ENCODE measurements at places on chromosomes 7 and 10.

GRCh38 chr10:70317943-70318318 is 34.1 kb upstream of the NPFFR1 start:
- no peak for DNase-seq

- no peak for DNase-seq
Observed at GRCh38 chr7:112162784-112163506, 43.3 kb downstream of the DOCK4 start.

DNA sequence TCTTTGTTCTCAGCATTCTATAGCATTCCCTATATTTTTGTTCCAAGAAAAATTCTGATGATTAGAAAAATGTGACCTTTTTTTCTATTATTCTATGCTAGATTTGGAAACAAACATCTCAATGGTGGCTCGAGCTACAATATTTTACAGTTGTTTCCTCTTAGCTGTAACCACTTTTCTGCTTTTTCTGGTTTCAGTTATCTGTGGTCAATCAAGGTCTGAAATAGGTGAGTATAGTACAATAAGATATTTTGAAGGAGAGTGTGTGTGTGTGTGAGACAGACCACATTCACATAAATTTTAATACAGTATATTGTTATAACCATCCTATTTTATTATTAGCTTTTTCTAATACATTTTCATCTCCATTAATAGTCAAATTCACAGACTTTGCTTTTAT is 564.5 kb upstream of the GHITM start:
- no peak for DNase-seq

- DNase-seq: no peak
Observed at GRCh38 chr7:26841003-26841739, 23.2 kb downstream of the SKAP2 start.

- no peak for DNase-seq
Observed at GRCh38 chr10:3002304-3002703, 65.0 kb upstream of the PFKP start.

DNA sequence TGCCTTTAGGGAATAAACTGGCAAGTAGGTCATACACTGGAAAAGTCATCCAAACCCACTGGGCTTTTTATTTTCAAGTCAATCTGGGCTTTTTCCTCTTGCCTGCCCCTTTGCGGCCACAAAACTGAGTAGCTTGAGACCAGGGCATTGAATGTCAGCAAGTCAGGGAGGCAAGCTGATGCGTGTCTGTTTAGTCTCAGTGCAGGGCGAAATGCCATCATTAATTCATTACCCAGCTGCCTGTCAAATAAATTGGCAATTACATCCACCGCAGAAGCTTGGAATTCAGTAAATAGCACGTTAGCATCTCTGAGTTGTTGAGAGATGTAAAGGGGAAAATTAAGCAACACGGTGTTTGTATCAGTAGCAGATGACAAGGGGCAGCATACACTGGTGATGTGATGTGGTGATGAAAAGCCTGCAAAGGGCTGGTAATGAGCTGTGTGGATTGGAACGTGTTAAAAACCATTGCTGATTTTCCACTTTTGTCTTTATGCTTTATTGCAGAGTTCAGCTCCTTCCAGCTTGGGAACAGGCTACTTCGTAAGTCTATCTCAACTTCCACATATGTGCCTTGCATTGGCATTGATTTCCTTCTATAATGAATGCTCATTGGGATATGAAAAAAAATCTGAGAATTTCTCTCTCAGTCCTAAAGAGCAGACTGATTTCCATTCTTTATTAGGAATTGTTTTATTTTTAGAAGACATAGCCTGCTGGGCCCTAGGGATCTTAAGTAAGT is 535.9 kb downstream of the AUTS2 start:
- no peak for DNase-seq

DNA sequence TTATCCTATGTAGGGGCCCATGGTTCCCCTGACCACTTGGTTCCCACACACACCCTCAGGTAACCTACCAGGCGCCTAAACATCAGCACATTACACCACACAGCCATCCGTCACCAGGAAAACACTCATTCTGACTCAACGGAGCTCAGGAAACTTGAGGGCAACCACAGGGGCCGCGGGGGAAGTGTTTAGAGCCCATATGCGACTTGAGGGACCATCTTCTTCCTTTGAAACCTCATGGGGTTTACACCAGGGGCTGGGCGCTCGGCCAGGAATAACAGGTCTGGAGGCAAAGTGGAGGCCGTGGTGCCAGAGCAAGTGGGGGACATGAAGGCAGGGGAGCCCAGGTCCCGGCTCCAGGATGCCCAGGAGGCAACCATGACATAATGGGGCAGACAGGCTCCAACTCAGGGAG is 1.5 kb downstream of the STX1A start:
- peak; percentile 88 for DNase-seq

- DNase-seq: no peak
Observed at GRCh38 chr7:32507414-32507813, 12.1 kb downstream of the AVL9 start.

DNA sequence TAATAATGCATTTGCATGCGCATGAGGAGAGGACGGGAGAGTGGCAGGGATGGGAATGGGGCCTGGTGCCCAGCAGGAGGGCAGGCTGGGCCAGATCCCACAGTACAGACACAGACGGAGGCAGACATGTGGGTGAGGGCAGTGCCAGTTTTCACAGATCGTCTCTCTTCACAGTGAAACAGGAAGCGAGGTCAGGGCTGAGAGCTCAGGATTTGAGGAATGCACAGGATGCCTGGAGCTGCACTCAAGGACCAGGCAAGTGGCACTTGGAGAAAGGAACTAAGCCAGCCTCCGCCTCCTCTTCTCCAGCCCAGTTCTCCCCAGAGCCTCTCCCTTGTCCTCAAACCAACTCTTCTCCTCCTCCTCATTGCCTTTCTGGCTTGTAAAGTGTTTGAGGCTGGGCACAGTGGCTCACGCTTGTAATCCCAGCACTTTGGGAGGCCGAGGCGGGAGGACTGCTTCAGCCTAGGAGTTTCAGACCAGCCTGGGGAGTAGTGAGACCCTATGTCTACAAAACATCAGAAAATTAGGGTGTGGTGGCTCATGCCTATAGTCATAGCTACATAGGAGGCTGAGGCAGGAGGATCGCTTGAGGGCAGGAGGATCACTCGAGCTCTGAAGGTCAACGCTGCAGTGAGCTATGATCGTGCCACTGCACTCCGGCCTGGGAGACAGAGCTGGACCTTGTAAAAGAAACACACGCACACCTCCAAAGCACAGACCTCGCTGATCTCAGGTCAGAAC is 115.2 kb downstream of the HIP1 start:
- DNase-seq: no peak

DNA sequence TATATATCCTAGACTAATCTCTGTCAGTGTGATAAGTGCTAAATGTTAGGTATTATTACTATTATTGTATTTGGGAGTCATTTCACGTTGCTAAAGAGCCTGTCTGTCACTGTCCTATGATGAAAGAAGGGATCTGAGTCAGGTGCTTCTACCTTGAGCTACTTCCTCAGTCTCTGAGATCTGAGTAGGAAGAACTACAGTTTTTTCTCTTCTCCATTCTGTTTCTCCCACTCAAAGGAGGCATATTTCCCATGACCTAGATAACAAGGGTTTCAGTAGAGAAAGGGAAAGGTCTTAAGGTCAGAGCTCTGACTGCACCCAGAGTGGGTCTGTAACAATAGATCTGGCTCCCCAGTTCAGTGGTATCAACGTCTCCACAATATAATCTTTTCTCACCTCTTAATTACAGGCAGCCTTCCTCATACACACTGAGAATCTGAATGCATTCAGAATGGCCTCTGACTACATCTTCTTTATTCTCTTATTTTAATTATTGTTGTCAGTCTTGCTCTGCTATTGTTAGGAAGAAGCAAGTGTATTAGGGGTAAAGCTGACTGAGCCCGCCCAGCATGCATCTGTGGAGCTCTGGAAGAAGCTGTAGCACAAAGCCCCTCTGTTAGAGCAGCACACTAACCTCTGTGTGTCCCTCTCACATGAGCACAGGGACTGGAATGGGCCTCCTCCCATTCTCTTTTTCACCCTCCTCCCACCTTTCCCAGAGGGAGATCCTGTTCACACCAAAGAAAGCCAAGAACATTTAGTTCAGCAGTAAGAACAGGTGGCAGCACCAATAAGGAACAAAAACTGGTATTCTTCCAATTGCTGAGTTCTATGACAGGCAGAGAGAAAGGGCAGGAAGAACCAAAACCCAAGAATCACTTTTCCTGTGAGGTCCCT is 38.1 kb downstream of the USP54 start:
- DNase-seq: no peak

DNA sequence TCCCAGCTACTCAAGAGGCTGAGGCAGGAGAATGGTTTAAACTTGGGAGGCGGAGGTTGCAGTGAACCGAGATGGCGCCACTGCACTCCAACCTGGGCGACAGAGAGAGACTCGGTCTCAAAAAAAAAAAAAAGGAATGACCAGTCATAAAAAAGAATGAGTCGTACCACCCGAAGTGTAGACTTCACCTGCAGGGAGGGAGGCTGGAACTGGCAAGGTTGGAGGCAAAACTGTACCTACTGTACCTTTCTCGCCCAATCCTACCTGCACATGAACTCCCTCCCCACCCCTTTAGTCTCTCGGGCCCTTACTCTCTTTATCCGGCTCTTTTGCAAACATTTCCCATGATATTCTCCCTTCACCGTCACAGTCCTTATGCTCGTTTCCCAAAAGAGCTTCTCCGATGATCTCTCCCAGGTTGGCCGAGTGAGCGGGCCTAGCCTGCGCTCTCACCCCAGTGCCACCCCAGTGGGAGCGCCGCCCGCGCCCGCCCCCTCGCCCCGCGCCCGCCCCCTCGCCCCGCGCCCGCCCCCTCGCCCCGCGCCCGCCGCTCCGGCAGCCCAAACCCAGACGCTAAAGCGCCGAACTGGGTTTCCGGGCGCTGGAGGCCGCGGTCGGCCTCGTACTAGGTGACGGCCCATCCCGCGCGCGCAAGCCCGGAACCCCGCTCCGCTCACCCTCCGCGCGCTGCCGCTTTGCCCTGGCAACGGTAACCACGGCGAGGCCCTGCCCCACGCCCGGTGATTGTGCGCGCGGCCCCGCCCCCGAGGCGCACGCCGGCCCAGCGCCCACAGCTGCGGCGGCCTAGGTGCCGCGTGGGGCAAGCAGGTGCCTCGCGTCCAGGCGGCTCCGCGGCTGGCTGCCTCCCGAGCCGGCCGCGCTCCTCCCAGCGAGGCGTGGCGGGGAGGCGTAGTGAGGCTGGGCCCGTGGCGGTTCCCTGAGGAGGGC is at the start of gene SMKR1:
SMKR1 (plus strand) TSS at position 772 of the 948 bp plus-strand sequence. CDS start 294 bp downstream, outside the sequence.
- peak; percentile 17 for DNase-seq

GRCh38 chr10:60757420-60757895 is 20.8 kb upstream of the CDK1 start:
- no peak for DNase-seq

- no peak for DNase-seq
Observed at GRCh38 chr7:90701021-90701420, 104.9 kb downstream of the CDK14 start.

- no peak for DNase-seq
Observed at GRCh38 chr10:31596765-31597164, 277.7 kb downstream of the ZEB1 start.

GRCh38 chr10:102280397-102281101 is 35.2 kb downstream of the GBF1 start:
- no peak for DNase-seq

- no peak for DNase-seq
Observed at GRCh38 chr10:93096901-93097300, 23.2 kb downstream of the CYP26A1 start.

DNA sequence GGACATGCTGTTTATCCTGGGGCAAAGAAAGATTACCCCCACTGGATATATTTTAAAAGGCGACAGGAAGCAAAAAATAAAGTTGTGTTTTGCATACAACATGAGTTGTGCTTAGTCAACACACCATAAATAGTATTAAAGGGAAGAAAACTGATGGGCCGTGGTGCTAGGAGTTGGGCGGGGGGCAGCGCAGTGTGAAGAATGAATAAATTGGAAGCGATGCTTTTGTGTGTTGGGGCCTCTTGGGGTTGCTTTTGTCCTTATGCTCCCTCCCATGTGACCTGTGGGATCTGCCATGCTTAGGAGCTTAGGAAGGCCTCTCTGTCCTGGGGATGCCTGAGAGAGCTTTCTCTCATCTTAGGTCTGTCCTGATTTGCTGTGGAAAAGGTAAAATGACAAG is 35.0 kb upstream of the AGR3 start:
- DNase-seq: no peak

- DNase-seq: no peak
Observed at GRCh38 chr7:92809397-92809759, 27.0 kb downstream of the CDK6 start.

All from AML-193 (cell line).